ENCODE measurements at places on chromosomes 16 and 17. TPM values are rescaled to one million over a fixed set of nuclear protein-coding genes. Genes with fewer than 3 reads are reported as not detected.
A peak's percentile ranks its signal among the peaks of the same experiment; 100 is the strongest.

- no peak for DNase-seq
Measured at GRCh38 chr17:63840591-63841349, 1.7 kb downstream of the SMARCD2 start.

GRCh38 chr16:57608462-57609113, 19.8 kb upstream of the ADGRG1 start:
- DNase-seq, result no peak

DNA sequence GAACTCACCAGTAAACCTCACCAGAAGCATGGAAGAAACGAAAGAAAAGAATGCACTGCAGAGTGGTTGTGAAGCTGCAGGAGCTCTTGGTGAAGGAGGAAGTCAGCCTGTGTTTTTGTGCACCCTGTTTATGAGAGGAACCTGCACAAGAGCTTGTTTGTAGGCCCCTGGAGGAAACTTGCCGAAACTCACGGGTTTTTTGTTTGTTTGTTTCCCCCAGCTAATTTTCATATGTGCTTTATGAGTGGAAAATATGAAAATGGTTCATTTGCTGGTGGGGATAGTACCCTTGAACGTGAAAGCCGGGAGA, 222.7 kb downstream of the C16orf95 start:
- DNase-seq, result no peak

- DNase-seq, result no peak
Measured at GRCh38 chr16:86388976-86389375, 121.4 kb upstream of the FOXF1 start.

- DNase-seq, result no peak
Measured at GRCh38 chr17:41505007-41505808, at the start of gene KRT13. TSS of gene KRT13 (minus strand) at chr17:41505612. CDS start at chr17:41505550, 62 bp downstream.

Gene LPO
- total RNA-seq, result not detected

Gene NAGS
- 0.49 TPM for total RNA-seq

- no peak for DNase-seq
Measured at GRCh38 chr16:66485376-66485775, 58.3 kb downstream of the BEAN1 start.

DNA sequence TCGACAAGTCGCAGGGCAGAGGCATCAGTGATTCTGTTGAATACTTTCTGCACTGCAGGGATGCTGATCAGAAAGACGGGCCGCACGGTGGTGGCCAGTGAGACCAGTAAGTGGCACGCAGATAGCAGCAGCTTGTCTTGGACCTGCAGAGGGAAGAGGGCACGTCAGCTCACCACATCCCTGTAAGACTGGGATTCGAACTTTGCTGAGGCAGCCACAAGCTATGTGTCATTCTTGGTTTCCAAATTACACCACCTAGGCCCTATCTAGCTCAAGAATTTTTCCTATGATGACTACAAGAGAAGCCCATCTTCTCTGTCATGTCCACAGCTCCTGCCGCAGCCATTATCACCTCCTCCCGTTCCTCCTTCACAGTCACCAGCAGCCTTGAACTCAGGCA, 49.4 kb upstream of the GSG1L start:
- DNase-seq, result no peak

GRCh38 chr17:66165537-66166123, 26.3 kb downstream of the CEP112 start:
- no peak for DNase-seq

DNA sequence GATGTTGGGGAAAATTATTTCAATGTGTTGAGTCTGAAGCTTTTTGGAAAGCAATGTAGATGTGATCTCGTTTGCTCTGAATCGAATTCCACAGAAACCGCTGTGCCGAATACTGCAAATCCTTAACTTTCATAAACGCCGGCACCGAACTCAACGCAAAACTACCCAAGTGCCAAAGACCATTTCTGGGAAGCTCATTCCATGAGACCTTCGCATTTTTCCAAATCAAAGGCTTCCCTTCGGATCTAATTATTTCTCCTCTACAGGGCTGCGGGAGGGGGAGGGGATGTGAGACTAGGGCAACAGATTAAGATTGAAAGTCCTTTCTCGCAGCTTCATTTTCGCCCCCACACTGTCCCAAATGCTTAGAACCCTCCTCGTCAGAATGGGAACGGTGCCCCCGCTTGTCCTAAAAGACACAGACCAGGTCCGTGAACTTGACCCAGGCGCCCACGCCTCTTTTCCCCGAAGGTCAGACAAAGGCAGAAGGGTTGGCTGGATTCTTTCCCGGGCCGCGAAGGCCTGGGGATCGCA, 4.0 kb downstream of the PRAC1 start:
- no peak for DNase-seq

DNA sequence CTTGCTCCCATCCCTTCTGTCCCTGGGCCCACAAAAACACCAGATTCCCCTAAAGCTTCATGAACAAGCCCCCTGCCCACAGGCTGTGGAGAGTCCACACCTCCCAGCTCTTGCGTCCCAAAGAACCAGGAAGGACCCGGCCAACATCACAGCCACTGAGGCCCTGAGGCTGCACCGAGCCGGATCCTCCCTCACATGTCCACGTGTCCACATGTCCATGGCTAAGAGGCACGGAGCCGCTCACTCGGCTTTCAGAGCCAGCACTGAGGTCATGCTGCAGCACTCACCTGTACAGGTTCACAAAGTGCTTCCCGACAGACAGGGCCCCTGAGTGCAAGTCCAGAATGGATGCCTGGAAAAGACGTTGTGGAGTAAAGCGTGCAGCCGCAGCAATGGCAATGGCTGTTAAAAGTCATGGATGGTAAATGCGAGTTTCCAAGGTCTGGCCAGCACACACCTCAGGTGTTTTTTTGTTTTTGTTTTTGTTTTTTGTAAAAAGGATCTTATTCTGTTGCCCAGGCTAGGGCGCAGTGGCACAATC, 11.9 kb upstream of the HEXD start:
- no peak for DNase-seq

GRCh38 chr17:33837281-33837680, 417.8 kb upstream of the CCL2 start:
- DNase-seq, result no peak

Gene TBC1D3
- not detected for total RNA-seq

GRCh38 chr16:72859581-72859980, 188.3 kb downstream of the ZFHX3 start:
- no peak for DNase-seq

DNA sequence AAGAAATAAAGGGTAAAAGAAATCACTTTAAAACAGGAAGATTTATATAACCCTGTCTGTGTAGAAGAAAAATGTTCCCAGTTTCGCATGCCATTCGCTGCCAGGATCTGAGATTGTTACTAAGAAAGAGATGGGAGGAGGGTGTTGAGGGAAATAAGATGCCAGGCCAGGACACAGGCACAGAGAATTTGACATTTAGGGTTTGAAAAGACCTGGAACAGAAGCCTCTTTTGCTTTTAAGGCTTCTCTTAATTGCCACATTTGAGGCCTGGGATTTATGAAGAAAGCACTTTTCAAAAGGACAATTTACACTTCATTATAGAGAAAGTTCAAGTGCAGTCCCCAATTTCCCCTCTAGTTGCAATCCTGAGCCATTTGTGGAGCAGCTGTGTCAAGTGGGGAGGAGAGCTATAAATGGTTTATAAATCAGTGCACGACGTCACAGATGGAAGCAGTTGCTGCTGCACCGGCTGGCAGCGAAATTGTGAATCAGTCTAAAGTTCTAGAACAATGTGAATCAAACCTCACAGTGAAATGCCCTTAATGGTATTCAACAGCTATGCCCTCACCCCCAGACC, 26.5 kb upstream of the C16orf87 start:
- DNase-seq, result peak; percentile 48

GRCh38 chr17:29561554-29562517, 5.0 kb downstream of the ABHD15 start:
- no peak for DNase-seq

Gene NLRC3
- not detected for total RNA-seq

Gene UTS2R
- 7.2 TPM for total RNA-seq

Data from glutamatergic neuron (in vitro differentiated cells).